ENCODE measurements at places on chromosomes 13 and 19. TPM values are rescaled to one million over a fixed set of nuclear protein-coding genes. Genes with fewer than 3 reads are reported as not detected.
A peak's percentile ranks its signal among the peaks of the same experiment; 100 is the strongest.

The UHRF1 gene
- 161 TPM for total RNA-seq

The VSTM2B gene
- total RNA-seq = not detected

- peaks cover 5% of the 10 kb centered on the region for H3K4me1 ChIP-seq
- H3K4me3 ChIP-seq = no peak overlapping the region
- peak; percentile 85 for DNase-seq
- no peaks in the 10 kb centered on the region for H3K27me3 ChIP-seq
- H3K27ac ChIP-seq = no peak overlapping the region
- no peaks in the 10 kb centered on the region for H3K36me3 ChIP-seq
Measured at GRCh38 chr19:8017808-8018207, 12.4 kb upstream of the ELAVL1 start.

The MEIS3 gene
- not detected for total RNA-seq

GRCh38 chr13:20942938-20943559 is 40.5 kb upstream of the XPO4 start:
- H3K4me3 ChIP-seq = no peak overlapping the region
- H3K27me3 ChIP-seq = peaks cover 31% of the 10 kb centered on the region
- no peaks in the 10 kb centered on the region for H3K36me3 ChIP-seq
- no peak for DNase-seq

DNA sequence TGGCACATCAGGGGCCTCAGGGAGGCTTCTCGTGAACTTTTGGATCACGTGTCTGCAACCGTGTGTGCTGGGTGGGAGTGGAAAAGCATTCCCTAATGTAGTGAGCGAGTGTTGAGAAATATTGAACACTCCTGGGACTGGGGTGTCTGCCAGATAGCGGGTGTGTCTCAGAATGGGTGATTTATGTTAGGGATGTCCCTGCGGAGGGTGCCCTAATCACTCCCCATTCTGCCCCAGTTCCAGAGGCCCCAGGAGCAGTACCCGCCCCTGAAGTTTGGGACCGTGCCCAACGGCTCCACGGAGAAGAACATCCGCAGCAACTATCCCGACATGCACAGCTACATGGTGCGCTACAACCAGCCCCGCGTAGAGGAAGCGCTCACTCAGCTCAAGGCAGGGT is 24.2 kb upstream of the GRWD1 start:
- H3K27me3 ChIP-seq = peaks cover 2% of the 10 kb centered on the region
- H3K27ac ChIP-seq = no peak overlapping the region
- no peaks in the 10 kb centered on the region for H3K36me3 ChIP-seq
- DNase-seq = no peak
- no peak overlapping the region for H3K4me3 ChIP-seq

DNA sequence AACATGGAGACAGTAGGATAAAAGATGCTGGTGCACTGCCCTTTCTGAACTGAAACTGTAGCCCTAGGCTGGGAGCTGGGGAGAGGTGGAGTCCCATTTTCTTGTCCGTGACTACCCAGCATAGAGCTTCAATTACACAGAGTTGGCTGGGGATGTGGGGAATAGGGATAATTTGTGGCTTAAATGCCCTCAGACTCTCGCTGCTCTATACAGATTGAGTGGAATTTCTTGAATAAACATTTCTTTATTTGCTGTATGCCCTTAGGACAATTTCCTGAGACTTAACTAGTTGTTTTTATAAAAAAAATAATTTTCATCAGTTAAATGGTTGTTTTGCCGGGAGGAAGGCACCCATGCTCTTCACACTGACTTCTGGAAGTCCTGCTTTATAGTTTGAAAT is 7.2 kb downstream of the IGFL2 start:
- no peak overlapping the region for H3K4me3 ChIP-seq
- DNase-seq = no peak
- H3K27me3 ChIP-seq = peaks cover 34% of the 10 kb centered on the region
- no peak overlapping the region for H3K27ac ChIP-seq

GRCh38 chr13:73138638-73139491 is 80.1 kb downstream of the KLF5 start:
- H3K27me3 ChIP-seq = no peaks in the 10 kb centered on the region
- no peaks in the 10 kb centered on the region for H3K4me1 ChIP-seq
- H3K4me3 ChIP-seq = no peak overlapping the region
- no peaks in the 10 kb centered on the region for H3K36me3 ChIP-seq
